Karpas-422 (cell line): ENCODE measurements at places on chromosomes 3 and 15.

GRCh38 chr15:69298354-69298696 is 387 bp upstream of the PAQR5 start:
- DNase-seq = no peak

DNA sequence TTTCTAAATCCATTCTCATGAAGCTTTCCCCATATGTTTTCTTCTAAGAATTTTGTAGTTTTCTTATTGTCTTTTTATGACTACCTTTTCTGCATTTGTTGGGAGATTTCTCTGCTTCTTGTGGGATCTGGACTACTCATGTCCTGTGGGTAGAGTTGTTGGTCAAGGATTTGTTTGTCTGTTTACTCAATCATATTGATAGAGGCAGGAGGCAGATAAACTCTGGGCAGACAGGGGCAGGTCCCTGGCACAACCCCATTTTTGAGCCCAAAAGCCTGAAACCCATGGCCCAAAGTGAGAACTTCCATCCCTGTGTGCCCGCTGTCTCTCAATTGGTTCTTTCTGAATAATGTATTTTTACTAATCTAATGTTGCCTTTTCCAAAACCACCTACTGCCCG is 12.3 kb downstream of the PGBD4 start:
- no peak for DNase-seq

- no peak for DNase-seq
These were observed 449 bp downstream of the RAF1 start for GRCh38 chr3:12663401-12663935.

DNA sequence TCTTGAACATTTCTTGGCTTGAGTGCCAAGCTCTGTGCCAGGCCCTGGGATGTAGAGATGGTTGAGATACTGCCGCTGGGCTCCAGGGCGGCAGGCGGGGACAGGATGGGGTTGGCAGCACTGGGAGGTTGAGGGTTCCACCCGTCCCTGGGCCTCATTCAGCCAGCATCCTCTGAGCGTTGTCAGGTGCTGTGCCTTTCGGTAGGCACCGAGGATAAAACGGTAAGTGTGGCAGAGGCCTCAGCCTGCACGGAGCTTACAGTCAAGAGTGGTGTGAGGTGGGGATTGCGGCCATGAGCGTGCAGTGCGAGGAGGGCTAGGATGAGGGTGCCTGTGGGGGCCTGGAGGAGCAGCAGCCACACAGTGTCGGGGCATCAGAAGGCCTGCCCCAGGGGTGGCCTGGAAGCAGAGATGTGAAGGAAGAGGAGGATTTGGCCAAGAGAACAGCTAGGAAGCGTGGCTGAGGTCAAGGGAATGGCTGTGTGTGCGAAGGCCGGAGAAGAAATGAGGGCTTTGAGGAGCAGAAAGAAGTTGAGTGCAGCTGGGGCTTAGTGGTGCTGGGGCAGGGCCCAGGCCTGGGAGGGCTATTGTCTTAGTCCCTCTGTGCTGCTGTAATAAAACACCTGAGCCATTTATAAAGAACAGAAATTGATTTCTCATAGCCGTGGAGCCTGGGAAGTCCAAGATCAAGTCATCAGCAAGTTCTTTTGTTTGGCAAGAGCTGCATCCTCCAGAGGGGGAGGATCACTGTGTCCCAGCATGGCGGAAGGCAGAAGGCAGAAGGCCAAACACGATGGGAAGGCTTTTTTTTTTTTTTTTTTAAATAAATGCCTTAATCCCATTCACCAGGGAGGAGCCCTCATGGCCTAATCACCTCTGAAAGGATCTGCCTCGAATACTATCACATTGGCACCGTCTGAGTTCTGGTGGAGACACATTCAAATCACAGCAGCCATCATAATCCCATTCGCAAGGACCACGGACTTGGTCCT is 22.7 kb downstream of the CORO2B start:
- DNase-seq = no peak

- DNase-seq = no peak
These were observed 29.5 kb upstream of the MAGI1 start for GRCh38 chr3:66068255-66068654.

- DNase-seq = no peak
These were observed 61.4 kb downstream of the MGLL start for GRCh38 chr3:127760791-127761440.

GRCh38 chr3:139897759-139898158 is 37.2 kb upstream of the CLSTN2 start:
- DNase-seq = no peak

- DNase-seq = no peak
These were observed 1001.4 kb downstream of the SQOR start for GRCh38 chr15:46636206-46636605.

DNA sequence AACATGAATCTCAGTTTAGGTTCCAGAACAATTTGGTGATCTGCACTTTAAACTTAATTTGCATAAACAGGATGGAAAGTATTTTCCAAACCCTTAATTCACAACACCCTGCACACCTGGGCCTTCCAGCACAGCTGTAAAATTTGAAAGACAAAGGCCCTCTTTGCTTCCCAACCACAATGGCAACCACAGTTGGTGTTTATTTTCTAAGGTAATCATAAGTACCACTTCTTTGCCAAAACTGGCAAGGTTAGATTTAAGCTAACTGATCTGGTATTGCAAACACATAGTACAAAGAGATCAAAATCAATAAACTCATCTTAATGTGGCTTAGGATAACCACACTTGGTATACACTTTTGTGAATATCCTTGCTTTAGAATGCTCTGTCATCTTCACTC is 4.1 kb downstream of the LRIG1 start:
- no peak for DNase-seq

DNA sequence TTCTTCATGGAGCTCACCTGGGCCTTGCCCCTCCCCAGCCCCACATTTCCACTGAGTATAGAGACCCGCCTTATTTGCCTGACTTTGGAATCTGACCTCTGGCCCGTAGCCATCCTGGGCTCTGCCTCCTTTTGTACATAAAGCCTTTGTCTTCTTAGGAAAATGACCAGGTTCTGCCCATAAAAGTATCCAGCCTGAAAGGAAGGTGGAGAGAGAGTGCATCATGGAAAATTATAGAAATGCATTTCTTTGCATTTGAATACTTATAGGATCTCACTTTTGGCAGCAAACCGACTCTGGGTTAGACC is 3.6 kb upstream of the SH2D7 start:
- no peak for DNase-seq
